ENCODE measurements at places on chromosomes 6 and 20.

DNA sequence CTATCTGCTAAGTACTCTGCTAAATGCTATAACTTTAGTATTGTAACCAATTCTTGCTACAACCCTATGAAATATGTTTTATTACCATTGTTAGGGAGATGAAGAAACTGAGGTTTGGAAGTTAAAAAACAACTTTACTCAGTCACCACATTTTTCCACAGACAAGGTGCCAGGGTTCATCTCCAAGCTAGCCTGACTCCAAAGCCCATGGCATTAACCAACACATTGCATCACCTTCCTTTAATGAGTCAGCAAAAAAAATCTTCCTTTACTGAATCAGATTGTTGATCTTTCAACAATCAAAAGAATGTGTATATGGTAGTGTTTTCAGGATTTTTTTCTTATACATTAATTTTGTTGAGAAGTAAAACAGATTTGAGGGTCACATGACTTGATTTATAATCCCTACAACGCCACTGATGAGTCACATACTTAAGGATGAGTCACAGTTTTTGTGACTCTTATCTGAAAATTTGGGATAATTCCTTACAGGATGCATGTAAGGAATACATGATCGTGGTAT lies 41.5 kb downstream of the MAN1A1 start:
- DNase-seq: no peak

DNA sequence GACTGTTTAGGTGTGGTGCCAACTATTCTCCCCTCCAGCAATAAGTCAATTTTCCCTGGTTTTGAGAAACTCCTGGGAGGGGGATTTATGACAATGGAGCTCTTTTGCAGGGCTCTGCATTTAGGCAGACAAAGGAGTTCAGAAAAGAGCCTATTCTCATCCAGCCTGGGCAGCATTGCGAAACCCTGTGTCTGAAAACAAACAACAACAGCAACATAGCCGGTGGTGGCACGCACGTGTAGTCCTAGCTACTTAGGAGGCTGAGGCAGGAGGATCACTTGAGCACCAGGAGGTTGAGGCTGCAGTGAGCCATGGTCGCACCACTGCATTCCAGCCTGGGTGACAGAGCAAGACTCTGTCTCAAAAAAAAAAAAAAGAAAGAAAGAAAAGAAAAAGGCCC lies 6.4 kb downstream of the CLPS start:
- DNase-seq: no peak

DNA sequence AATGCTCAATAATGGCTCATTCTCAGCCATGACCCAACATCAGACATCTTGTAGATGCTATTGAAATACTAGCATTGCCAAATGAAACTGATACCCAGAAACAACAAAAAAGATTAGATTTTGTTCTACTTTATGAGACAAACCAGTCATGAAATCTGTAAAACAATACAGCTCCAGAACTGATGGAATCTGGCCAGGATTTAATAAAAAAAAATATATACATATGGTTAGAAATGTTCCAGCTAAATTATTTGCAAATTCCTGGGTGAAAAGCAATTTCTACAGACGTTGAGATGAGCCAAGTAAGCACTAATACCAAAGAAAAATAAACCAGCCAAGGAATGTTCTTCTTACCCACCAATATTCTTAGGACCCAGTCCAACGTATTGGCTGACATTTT lies 201.3 kb downstream of the EPHA7 start:
- DNase-seq: no peak

GRCh38 chr20:46715292-46715756 lies 5.9 kb downstream of the SLC2A10 start:
- no peak for DNase-seq

DNA sequence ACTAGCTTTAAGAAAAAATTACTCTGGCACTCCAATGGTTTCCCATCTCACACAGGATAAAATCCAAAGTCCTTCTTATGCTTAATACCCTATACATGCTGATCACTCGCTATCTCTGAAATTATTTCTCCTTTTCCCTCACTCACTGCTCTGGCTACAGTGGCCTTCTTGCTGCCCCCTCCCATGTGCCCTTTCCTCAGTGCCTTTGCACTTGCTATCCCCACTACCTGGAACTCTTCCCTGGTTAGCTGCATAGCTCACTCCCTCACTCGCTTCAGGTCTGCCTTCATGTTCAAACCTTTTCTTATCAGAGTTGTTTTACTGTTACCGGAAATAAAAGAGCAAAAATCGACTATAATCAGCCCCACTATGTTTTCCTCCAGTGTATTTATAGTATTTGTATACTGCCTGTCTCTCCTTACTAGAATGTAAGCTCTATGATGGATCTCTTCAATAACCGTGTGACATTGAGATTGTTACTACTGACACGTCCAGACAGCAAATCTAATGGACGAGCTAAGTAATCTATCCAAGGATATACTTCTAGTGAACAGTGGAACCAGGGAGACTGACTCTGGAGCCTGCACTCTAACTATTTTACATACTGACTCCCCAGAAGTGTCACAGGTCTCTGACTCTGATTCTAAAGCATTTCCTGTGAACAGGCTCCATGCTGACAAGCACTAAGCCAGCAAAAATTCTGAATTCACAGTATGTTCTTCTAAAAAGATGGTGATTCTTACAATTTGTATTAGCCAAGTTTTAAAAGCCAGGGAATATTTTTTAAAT lies 25.1 kb downstream of the FKBP5 start:
- no peak for DNase-seq

GRCh38 chr6:152273638-152274037 lies 363.5 kb downstream of the SYNE1 start:
- DNase-seq: no peak

DNA sequence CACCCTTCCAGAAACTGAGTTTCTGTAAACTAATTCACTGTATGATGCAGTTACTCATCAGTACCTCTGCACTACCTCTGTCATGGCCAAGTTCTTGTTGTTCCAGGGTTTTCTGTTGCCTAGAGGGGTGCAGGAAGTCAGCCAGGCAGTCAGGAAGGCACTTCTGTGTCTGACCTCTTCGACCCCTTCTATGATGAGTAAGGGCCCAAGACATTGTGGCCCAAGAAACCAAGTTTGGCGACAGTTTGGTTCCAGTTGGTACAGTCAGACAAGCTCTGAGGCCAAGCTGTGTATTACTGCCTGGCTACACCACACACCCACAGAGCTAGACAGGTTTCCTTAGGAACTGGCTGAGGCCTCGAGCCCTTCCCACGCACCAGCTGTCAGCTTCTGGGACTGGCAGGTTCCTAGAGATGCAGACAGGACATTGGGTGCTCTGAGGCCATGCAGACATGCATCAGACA lies 41.2 kb downstream of the TRAF3IP2 start:
- DNase-seq: no peak

- no peak for DNase-seq
These were observed 56.3 kb upstream of the ANKEF1 start for GRCh38 chr20:9978397-9979004.

DNA sequence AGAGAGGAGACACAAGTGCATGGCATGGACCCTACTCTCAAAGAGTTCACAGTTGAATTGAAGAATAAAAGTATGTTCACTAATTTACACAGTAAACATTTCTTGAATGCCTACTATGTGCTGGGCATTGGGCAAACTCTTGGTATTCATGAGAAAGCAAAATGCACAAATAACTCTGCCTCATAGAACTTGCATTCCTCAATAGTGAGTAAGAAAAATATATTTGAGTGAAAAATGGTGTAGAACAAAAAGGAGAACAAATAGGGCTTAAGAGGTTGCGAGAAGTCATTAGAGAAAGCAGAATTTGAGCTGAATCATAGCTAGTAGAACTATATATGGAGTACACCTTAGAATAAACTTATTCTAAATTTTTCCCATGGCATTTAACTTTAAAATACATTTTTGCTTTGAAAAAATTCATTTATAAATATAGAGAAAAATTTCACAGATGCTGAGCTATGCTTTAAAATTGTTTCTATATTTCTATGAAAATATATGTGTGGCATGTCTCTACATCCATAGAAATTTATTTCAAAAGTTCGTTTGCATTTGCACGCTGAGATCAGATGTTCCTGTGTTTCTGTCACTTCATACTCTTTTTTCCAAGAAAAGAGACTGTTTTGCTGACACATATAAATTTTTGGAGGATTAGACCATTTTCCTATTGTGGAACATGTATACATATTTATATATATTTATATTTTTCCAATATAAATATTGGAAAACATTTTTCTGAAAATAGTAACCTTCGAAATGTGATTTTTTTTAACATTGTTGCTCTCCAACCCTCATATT lies 236.1 kb downstream of the KCNQ5 start:
- DNase-seq: no peak

DNA sequence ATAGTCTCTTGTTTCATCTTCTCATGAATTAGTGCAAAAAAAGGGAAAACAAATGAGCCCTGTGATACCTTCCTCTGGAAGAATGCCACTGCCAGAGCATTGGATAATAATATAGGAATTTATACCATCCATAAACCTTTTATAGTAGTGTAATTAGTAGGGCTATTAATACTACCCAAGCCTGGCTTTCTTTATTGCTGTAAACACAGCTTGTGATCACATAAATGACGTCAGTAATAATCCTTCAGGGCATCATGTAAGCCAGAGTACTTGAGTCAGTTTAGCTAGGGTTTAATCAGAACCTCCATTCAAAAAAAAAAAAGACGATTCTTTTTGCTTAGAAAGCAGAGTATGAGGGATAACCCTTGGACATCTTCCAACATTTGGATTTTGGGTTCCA lies 264.8 kb downstream of the SLC35F1 start:
- DNase-seq: no peak

DNA sequence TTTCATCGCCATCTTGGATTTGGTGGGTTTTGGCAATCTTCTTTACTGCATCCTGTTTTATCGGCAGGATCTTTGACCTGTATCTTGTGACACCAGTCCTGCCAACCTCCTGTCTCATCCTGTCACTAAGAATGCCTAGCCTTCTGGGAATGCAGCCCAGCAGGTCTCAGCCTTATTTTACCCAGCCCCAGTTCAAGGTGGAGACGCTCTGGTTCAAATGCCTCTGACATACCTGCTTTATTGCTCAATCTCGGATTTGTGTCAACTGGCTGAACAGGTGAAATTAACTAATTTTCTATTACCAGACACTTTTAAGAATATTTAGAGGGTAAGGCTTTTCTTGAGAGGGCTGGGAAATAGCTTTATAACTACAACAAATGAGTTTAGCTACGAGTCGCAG lies 102.5 kb downstream of the SASH1 start:
- no peak for DNase-seq

GRCh38 chr20:37378785-37379598 lies 33.1 kb downstream of the SRC start:
- DNase-seq: no peak

DNA sequence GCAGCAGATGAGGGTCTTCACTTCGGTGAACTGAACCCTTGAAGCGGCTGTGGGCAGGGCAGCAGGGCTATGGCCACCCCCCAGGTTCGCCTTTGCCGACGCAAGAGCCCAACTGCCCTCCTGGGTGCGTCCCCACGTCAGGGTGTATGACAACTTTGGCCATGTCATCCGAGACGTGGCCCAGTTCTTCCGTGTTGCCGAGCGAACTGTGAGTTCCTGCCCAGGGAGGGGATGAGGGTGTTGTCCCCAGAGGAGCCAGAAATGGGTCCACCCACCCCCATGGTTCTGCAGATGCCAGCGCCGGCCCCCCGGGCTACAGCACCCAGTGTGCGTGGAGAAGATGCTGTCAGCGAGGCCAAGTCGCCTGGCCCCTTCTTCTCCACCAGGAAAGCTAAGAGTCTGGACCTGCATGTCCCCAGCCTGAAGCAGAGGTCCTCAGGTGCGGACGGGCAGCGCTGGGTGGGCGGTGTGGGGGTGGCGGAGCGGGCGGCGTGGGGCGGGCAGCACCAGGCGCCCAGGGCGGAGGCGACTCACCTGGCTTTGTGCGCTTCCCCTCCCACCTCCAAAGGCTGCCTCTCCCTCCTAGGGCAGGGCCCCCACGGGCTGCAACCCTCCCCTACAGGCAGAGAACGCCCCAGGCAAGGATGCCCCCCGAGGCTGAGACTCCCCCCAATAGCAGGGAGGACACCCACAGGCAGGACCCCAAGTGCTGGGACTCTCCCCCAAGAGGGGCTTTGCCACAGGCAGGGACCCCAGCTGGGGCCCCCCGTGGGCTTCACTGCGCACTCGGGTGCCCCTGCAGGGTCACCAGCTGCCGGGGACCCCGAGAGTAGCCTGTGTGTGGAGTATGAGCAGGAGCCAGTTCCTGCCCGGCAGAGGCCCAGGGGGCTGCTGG lies 6.2 kb upstream of the TNFRSF6B start:
- DNase-seq: no peak
